ENCODE measurements at places on chromosomes 16 and 17.
A peak's percentile ranks its signal among the peaks of the same experiment; 100 is the strongest.

DNA sequence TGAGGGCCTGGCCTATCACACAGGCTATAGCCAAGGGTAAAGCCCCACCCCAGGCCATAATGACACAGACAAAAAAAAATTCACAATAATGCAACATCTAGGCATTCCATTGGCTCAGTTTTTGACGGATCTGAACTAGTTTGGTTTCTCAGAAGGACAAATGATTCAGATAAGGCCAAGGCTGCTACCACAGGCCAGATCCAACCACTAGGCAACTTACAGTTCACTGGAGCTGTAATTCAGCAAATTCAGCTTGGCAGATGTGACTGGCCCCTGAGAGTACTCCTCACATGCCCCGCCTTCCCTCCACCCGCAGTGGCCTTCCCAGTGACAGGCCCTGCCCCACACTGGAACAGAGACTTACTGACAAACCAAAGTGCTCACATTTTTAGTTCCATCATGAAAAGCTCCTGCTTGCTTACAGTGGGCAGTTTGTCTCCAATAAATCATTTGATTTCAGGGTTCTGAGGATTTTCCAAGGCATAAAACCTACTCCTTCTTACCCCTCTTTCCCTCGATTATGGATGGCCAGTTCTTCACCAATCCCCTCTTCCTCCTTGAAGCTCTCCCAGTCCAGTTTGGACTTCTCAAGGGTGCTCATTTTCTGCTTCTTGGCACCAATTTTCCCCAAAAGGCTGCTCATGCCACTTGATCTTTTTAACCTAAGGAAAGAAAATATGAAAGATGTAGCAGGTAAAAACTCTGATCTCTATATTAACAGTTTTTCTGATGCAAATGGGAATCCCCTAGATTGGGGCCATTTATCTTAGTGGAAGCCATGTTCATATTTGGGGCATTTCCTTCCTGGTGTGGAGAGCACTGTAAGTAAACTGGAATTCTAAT, 53.3 kb upstream of the BCAR1 start:
- DNase-seq, result no peak

GRCh38 chr17:8413328-8413727, 15.7 kb upstream of the RNF222 start:
- no peak for DNase-seq

GRCh38 chr16:54241525-54241924, 45.1 kb downstream of the IRX3 start:
- no peak for DNase-seq

- DNase-seq, result no peak
Observed at GRCh38 chr16:13471036-13471435, 448.9 kb upstream of the ERCC4 start.

DNA sequence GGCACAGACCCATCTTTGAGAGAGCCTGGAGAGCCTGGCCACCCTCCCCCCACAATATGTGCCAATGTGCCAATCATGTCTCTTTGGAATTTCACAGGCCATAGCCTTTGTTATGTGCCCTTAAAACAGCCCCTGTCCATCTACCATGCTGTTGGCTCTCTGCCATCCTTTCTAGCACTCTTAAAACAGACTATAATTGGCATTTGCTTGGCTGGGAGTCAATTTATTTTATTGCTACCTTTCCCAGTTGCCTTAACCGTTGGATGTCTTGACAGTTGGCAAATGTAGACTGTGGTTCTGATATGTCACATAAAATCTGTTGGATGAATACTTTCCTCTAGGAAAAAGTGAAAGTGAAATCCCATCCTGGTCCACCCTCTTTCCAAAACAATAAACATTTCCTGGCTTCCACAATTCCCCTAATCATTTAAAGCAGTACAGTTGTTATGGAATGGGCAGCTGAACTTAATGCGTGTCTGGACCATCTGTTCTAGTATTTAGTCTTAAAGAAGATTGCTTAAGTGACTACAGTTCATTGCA, 394.0 kb downstream of the KCNJ2 start:
- DNase-seq, result no peak

GRCh38 chr16:49452578-49452977, 79.0 kb downstream of the C16orf78 start:
- no peak for DNase-seq

- no peak for DNase-seq
Observed at GRCh38 chr16:80718480-80719220, 85.7 kb downstream of the CDYL2 start.

DNA sequence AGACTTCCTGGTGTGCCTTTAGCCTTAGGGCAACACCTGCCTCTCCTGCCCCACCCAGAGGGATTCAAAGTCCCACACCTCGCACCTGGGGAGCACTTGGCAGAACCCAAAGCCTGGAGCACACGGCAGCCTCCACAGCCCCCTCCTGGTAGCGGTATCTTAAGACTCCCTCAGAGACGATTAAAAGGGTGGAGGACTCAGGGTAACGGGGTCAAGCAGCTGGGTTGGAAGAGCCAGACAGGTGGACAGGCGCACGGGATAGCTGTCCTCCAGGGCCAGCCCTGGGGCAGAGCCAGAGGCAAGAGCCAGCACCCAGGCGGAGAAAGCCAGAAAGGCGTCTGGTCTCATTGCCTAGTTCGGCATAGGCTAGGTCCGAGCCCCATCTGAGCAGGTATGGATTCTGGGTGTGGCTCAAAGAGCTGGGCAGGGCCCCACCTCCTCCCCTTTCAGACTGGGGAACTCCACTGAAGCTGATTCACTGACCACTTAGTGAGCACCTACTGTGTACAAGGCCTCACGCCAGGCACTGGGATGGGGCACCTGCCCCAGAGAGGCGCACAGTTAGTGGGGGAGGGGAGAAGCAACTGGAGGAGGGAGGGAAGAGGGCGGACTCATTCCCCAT, 55.0 kb upstream of the MEAK7 start:
- no peak for DNase-seq

DNA sequence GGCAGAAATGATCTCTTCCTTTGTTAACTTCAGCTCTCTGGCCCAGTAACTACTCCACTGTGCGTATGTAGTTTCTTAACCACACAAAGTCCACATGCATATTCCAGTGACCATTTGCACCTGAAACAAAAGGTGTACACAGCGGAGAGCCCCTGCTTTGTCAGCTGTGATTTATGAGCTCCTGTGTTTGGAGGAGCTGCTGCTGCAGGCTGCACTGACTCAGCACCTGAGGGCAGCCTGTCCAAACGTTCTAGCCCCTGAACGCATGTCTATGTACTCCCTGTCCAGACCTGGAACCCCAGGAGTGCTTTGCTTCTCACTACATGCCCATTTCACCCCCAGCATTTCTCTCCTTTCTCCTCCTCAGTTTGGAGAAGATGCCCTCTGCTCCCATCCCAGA, 216.1 kb downstream of the ABCC12 start:
- no peak for DNase-seq

GRCh38 chr16:71526111-71526631, at the start of gene CHST4:
TSS of gene CHST4 (plus strand) at chr16:71526426. CDS start at chr16:71536678, 10,252 bp downstream.
- DNase-seq, result no peak

GRCh38 chr17:11404431-11405276, 163.6 kb downstream of the SHISA6 start:
- no peak for DNase-seq

- no peak for DNase-seq
Observed at GRCh38 chr16:75111514-75111940, 5.1 kb downstream of the LDHD start.

DNA sequence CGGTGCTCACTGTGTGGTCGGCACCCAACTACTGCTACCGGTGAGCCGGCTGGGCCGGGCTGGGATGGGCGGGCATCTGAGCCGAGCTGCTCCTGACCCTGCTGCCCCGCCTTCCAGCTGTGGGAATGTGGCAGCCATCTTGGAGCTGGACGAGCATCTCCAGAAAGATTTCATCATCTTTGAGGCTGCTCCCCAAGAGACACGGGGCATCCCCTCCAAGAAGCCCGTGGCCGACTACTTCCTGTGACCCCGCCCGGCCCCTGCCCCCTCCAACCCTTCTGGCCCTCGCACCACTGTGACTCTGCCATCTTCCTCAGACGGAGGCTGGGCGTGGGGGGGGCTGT, 6.9 kb downstream of the TBX6 start:
- DNase-seq, result no peak

DNA sequence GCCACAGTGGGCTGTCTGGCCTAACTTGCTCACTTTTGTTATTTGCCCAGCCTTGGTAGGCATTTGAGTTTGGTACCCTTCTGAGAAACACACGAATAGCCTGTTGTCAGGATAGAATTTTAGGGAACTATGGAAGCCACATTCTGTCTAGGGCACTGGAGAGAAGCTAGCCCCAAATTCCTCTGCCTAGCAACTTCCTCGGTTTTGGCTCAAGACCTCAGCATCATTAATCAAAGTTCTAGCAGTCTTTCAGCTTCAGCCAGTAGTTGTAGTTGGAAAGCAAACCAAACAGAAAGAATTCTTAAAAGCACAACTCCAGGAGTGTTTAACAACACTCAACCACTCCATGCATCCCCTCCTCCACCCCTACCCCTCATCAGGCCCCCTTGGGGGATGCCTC, 572.1 kb upstream of the PSMD7 start:
- no peak for DNase-seq

GRCh38 chr16:19418200-19418599, 517 bp downstream of the TMC5 start:
- DNase-seq, result no peak

DNA sequence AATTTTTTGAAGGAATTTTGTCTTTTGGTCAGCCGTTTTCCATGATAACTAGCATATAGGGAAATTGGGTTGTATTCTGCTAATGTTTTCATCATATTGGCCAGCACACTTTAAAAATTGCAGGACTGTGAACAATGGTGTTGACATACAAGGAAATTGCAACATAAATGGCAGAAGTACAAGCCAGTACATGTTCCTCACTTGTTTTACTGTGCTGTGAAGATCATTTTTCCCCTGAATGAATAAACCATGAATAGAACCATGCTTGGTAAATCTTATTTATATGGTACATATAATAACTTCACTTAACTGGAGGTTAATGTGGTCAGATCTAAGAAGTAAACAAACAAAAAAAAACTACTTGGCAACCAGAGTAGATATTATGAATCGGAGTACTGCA, 22.8 kb downstream of the OMG start:
- no peak for DNase-seq

DNA sequence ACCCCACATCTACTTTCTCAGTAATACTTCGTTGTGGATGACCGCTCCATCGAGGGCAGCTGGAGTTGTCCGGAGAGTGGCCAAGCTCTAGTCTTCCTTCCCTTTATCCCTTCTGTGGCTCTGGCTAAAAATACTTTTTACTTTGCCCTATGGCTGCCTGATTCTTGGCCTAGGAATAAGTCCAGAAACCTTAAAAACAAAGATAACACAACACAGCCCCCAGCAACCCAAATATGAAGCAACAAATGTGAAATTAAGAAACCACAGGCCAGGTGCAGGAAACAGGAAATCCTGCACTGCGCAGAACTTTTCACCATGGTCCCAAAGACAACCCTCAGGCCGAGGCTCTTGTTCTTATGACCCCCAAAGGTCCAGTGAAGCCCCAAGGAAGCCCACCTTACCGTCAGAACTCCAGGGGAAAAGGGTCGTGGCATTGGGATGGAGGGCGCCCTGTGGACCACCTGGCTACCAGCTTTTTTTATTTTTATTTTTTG, 26.0 kb downstream of the TK2 start:
- no peak for DNase-seq

DNA sequence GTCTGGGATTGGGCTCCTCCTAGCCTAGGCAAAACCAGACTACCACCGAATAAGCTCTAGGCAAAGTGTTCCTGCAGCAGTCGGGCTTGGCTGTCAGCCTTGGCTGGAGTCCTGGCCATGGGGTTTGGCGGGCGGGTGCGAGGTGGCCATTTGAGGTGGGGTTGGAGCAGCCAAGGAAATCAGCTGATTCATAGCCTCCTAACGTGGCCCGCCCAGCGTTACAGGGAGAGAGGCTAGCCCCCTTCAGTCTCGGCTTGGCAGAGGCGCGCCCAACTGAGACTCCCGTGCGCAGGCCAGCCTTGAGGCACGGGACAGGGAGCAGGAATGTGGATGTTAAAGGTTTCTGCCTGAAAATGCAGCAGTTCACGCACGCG, 1.9 kb downstream of the PMP22 start:
- no peak for DNase-seq

GRCh38 chr17:1275962-1276736, 3.3 kb upstream of the TRARG1 start:
- peak; percentile 42 for DNase-seq

- no peak for DNase-seq
Observed at GRCh38 chr17:18967916-18968315, 16.0 kb downstream of the SLC5A10 start.

DNA sequence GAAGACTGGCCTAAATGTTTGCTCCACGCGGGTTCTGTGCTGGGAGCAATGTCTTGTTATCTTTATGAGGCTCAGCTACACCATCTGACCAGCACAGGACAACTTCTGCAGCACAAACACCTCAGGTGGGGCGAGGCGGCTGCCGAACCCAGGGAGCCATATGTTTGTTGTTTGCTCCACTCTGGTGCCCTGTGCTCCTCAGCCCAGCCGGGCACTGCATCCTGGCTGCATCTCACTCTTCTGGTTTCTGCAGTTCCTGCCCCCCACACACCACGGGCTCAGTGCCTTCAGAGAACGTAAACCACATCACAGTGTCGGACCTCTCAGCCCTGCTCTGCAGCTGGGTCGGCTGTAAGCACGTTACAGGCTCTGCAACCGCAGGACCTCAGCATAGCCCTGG, 32.4 kb downstream of the MXRA7 start:
- DNase-seq, result no peak

- DNase-seq, result no peak
Observed at GRCh38 chr17:17737961-17738894, 57.0 kb downstream of the RAI1 start.

DNA sequence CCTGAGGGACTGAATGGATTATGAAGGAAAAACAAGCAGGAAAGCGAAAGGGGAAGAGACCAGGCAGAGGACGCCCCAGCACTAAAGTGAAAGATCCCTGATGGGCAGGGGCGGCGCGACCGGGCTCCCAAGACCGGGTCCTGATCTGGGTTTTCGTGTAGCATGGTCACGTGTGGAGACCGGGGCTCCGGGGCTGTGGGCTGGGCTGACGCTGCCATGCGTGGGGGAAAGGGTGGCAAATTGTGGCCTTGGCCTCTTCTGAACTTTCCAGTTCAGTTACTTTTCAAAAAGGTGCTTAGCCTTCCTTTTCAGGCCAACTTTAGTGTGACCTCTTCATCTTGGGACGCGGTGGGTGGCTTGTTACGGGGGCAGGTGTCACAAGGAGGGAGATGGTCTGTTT, 57.5 kb downstream of the METRNL start:
- DNase-seq, result no peak

DNA sequence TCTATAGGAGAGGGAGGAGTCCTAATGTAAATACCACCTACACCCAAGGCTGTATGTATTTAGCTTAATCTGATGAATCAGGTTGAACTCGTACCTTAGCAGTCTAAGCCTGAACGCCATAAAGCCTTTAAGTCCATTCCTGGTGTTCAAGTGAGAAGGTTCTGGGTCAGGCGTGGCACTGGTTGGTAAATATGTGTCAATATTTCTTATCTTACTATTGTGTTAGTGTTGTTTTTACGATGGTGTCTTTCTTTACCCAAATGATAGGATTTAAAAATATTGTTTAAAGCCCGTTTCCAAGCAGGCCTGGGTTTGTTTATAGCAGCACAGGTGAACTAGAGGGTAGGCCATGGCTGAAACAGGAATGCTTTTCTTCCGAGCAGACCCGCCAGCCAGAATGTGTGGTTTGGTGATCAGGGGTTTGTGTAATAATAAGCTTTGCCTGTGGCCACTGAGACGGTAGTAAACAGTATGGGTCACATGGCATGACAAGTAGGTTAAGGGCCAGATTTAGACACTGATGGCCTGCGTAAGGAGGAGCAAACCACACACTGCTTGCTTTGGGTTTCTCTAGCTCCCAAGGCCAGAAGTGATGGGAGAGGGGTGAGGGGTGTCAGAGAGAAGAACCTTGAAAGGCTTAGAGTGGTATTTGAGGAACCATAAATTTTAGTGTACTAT, 3.3 kb downstream of the TMEM94 start:
- no peak for DNase-seq

- DNase-seq, result no peak
Observed at GRCh38 chr16:11394593-11394960, 49.3 kb downstream of the RMI2 start.

All from GM18507 (cell line).